Activated CD8-positive, alpha-beta memory T cell treated with anti-CD3 and anti-CD28 coated beads for 24 hours (primary cell): ENCODE measurements at places on chromosomes 1 and 21.

DNA sequence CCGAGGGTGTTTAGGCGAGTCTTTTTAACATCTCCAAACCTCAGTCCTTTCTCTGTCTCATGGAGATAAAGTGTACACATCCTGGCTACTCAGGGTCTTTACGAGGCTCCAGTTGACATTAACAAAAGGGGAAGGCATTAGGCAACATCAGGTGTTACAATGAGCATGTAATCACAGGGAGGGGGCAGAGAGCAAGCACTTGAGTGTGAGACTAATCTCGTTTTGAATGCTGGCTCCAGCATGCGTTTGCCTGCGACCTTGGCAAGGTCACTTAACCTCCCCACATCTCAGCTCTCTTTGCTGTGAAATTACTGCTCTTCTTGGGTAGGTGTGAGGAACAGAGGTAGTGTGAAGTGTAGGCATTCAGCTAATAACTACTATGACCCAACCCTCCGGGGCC lies 3.1 kb downstream of the TNNT2 start:
- no peak for DNase-seq

GRCh38 chr1:10843697-10844096 lies 47.3 kb upstream of the CASZ1 start:
- no peak for DNase-seq

DNA sequence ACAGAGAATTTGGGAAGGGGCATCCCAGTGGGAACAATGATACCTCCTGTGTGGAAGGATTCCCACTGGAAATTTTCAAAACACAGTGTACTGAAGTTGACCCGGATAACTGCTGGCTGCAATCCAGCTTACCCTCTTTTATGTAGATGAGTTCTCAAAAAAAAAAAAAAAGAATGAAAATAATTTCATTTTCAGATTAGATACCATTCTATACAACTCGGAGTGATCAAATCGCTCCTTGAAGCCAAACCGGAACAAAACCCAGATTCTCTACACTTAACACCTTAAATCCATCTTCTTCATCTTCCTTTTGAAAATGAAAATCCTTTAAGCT lies 69.1 kb downstream of the KAZN start:
- no peak for DNase-seq

DNA sequence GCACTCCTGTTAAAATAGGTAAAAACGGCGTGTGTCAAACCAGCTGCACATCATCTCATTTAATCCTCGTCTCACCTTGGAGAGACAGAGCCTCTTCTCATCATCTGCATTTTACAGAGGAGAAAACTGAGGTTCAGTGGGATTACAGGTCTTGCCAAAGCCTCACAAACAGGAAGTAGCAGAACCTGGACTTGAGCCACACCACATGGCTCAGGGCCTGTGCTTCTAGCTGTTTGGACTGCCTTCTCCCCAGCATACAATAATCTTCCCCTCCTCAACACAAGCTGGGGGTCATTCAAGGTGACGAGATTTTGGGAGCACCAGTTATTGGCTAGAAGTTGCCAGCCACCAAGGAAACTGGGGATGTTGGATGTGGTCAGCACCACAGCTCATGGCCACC lies 167.9 kb upstream of the ZC3H12A start:
- no peak for DNase-seq

- DNase-seq, result no peak
These were observed 8.7 kb upstream of the GADD45A start for GRCh38 chr1:67676287-67676686.

DNA sequence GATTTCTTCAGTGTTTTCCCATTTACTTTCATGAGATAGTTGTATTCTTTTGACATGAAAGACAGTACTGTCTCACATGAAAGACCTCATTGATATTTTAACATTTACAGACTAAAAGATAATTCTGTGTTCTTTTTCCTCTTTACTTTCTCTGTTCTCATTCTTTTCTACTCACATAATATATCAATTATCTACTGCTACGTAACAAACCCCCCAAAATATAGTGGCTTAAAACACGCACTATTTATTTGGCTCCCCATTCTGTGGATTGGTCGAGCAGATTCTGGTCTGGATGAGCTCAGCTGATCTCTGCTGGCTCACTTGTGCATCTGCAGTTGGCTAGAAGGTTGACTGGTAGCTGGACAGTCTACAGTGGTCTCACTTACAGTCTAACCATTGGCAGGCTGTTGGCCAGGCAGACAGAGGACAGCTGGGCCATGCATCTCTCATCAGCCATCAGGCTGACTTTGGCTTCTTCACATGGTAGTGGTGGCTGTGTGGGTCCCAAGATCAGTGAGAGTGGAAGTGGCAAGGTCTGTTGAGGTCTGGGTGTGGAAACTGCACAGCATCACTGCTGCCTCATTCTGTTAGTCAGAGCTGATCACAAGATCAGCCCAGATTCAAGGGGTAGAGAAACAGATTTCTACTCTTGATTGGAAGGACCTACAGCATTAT lies 63.2 kb downstream of the MPZL1 start:
- DNase-seq, result no peak

DNA sequence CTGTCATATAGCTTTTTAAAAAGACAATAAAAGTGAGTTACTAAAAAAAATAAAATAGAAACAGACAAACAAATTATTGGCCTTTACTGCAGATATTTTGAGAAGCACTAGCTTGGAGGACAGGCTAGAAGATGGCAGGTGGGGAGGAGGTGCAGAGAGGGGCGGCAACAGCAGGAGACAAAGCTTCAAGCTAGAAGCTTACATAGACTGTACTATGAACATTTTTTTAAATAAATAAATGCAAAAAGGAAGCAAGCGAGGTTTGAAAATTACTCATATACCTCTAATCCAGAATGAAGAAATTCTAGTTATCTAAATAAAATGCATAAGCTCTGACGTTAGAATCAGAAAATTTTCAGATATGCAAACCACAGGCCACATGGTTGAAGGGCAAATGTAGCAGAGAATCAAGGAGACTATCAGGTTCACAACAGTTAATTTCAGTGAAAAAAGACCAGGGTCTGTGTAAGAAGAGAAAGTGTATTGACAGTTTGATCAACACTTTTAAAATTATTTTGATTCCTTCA lies 54.9 kb downstream of the NRIP1 start:
- no peak for DNase-seq

DNA sequence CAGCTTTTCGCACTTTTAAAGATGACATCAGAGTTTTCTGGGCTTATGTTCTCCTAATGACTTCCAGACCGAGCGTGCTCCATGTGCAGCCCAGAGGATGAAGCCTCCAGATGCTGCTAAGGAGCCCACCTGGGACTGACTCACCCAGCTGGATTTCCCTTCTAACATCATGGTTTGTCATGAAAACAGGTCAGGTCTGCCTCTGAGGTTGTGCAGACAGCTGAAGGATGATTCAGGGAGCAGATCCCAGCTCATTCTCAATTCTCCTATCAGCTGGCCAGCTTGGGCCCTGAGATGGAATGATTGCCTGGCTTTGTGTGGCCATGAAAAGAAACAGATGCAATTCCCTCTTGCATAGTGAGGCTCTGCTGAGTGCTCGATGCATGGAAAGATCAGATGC lies 123.9 kb upstream of the DUSP10 start:
- DNase-seq, result no peak

- no peak for DNase-seq
These were observed 34.8 kb downstream of the KCNAB2 start for GRCh38 chr1:6080469-6080868.

DNA sequence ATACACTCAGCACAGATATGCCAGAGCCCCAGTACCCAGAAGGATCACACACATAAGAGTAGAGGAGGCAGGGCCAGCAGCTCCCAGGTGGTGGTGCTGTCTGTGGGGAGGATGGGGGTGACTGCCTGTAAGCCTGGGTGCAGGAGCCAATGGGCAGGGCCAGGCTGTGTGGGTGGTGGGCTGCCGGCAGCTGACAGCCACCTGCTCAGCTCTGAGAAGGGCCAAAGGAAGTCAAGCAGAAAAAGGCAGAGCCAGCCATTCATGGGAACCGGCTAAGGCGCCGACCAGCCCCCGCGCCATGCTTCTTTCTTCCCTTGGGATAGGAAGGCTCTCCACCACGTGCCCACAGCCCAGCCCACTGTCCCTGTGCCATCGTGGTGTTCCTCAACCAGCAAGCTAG lies 14.1 kb downstream of the PIK3C2B start:
- DNase-seq, result no peak

DNA sequence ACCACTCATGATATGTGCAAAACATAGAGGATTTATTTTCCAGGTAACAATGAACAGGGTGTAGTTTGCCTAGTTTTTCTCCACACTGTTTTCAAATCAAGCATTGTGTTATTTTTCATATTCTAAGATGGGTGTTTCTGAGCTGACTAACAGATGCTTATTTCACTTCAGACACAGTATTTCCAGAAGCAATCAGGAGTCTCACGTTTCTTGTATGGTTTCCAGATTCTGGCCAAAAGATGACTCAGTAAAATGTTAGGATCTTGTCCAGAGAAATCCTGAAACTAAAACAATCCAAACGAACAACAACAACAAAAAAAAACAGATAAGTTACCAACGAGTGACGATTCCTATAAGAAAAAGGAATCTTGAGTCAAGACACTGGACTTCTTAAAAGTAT lies 5.3 kb downstream of the UTS2 start:
- DNase-seq, result no peak

DNA sequence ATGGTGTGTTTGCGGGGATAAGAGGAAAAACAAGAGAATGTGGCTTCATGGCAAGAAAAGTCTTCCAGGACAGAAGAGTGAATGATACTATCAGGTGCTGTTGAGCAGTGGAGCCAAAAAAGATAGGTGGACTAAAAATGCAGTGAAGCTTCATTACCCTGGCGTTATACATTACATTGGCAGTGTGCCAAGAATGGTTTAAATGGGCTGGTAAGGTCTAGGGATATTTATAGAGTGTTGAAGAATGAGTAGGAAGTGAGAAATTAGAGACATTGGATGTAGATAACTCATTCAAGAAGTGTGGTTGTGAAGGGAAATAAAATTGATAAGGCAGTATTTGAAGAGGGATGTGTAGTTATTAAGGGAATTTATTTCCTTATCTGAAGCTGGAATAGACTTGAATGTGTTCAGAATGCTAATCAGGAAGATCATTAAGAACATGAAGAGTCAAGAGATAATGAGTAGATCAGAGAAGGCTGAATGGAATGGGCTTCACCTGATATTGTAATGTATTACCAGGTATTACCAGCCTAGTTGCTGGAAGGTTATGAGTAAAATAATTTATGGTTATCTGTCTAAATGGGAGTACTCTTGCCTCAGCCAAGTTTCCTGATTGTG lies 72.7 kb downstream of the MAST2 start:
- DNase-seq, result no peak

DNA sequence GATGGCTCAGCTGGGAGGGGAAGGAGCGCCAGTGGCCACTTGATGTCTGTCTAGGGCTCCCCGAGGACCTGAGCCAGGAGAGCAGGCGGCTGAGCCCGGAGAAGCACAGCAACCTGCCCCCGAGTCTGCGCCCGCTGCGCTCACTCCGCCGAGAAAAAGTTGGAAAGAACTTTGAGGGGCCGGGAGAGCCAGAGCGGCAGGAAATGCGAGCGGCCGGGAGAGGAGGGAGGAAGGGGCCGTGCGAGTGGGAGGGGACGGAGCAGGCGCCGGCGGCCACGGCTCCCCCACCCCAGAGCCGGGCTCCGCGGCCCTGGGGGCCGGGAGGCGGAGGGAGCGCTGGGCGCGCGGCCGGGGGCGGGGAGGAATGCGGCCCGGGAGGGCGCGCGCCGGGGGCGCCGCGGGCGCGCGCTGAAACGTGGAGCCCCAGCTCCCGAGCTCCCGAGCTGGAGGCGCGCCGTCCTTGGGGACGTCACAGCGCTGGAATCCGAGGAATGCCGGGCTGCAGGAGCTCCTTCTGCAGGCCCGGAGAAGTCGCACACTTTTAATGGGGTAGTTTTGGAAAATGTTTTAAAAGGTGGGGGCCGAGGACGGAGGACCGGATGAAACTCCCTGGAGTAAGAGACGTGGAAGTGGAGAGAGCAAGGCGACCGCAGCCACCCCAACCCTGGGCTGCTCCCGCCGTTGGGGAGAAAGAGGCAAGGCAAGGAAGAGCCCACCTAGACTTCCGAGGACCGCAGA lies at the start of gene PTPN14:
PTPN14 (minus strand) TSS at position 167 of the 738 bp plus-strand sequence. CDS start 86,799 bp downstream, outside the sequence.
- no peak for DNase-seq

- no peak for DNase-seq
These were observed 86.6 kb downstream of the DMRTB1 start for GRCh38 chr1:53545663-53546408.

DNA sequence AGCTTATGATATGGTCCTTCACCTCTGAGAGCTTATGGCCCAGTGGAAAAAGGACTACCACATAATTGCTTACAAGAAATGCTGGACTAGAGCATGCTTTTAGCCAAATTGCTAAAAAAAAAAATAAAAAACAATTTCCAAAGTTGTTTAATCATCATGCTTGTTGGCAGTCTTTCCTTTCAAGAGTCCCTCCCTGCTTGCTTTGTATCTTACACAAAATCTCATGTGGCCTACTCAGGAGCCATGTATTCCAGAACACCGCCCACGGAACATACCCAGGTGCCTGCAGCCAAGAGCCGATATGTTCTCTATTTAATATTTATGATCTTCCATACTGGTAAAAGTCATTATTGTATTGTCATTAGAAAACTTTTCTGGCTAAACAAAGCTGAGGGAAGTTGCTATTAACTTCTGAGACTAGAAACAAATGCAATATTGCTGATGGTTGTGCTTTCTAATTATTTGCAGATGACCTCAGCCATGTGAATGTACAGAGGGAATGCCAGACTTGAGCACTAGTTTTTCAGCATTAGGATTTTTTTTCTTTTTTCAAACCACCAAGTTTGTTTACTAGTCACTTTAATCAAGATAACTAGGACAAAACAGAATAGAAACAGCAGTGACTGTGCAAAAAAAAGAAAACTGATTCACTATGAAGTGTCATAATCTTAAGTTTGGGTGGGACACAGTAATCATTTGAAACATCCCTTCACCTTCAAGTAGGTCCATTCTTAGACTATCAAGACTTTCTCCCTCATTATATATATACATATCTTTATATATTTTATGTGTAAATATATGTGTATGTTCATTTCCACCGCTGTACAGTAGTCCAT lies 129.3 kb upstream of the GORAB start:
- no peak for DNase-seq

DNA sequence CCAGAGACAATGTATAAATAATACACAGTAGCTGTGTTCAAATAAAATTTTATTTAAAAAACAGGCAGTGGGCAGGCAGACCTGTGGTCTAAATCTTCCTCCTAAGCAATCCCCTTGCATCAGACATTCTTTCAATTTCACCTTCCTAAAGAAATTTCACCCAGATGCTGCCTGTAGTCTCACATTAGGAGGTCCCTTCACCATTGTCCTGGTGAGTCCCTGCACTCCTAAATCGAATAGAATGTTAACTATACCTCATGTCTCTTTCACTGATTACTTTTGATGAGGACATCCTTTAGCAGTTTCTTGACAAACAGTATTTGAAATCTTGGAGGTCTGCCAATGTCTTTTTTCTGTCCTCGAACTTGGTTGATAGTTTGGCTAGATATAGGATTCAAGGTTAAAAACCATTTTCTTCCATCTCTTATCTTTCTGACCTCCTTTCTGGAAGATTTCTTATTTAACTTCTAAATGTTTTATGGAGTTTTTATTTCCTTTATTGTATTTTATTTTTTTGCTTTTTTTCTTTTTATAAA lies 77.5 kb downstream of the LPGAT1 start:
- DNase-seq, result no peak

DNA sequence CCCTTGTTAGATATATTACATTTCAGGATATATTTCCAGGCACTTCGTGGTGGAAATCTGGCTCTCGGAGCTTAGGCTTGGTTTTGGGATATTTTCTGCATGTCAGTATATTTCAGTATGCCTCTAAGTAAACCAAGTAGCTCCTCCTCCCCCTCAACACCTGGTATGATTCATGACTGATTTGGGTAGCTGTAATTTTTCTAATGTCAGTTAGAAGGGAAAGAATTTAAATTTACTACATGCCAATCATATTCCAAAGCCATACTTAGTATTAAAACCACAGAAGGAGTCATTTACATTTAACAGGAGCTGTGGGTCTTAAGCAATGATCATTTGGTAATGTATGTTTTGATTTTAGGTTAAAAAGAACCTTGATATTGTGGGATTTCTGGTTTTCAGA lies 40.6 kb downstream of the ST6GALNAC3 start:
- DNase-seq, result no peak
